ENCODE measurements at places on chromosomes 13 and 19.

- no peak for DNase-seq
Measured at GRCh38 chr19:42919757-42920079, 2.0 kb upstream of the PSG6 start.

DNA sequence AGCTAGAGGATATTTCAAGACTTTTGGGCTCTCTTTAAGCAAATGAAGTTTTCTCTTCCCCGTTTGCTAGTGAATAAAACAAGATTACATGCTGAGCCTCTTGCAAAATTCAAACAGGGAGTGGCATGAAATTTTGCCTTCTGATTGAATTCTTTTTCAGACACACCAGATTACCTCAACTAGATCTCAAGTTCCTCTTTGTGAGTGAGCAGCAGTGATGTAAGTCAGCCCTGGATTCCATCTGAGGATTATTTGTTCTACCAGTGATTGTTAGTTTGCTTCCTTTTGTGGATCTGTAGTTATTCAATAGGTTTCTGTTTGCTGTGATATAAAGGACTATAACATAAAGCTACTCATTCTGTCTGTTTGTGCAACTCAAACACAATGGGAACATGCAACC lies 407.7 kb downstream of the LMO7 start:
- no peak for DNase-seq

- DNase-seq, result no peak
Measured at GRCh38 chr19:55606817-55607216, 1.4 kb downstream of the ZNF865 start.

- no peak for DNase-seq
Measured at GRCh38 chr13:93794197-93794885, 567.7 kb downstream of the GPC6 start.

GRCh38 chr19:656751-657559 lies 6.1 kb downstream of the RNF126 start:
- no peak for DNase-seq

DNA sequence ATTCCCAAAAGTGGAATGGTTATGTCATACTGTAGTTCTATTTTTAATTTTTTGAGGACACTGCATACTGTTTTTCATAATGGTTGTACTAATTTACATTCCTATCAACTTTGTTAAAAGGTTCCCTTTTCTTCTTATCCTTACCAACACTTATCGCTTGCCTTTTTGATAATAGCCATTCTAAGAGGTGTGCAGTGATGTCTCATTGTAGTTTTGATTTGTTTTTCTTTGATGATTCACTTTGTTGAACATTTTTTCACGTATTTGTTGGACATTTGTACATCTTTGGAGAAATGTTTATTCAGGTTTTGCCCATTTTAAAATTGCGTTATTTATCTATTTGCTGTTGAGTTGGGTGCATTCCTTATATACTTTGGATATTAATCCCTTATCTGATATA lies 188.8 kb upstream of the SPRY2 start:
- DNase-seq, result no peak

- DNase-seq, result no peak
Measured at GRCh38 chr13:114020750-114021463, 47.0 kb upstream of the C13orf46 start.

DNA sequence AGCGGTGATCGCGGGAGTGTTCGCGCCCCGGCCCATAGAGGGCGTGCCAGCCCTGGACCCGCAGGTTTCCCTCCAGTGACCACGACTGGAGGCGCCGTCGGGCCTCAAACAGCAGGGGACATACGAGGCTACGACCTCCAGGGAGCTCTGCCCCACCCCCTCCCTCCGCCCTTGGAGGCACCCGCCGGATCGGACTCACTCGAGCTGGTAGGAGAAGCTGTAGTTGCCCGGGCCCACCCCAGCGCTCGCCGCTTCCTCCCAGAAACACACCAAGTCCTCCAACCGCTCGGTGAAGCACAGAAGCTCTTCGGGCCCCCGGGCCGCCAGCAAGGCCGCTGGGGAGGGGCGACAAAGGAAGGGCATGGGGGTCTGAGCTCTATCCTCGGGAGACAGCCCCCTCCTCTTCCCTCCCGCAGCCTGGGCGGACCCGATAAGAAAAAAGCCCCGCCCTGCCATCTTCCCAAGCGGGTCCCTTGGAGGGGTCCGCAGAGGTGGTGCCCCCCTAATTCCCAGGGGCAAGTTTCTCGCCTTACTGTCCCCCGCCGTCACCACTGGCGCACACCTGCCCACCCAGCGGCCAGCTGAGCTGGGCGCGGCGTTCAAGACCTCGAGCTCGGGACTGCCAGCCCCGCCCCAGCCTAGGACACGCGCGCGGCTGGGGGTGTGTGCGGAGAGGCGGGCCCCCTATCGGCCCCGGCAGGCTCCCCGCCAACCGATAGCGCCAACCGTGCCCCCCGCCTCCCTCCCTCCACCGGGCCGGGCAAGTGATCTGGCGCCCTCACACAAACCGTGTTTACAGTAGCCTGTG lies 1.0 kb downstream of the EPOR start:
- no peak for DNase-seq

GRCh38 chr13:111255228-111255790 lies 65.1 kb upstream of the TEX29 start:
- DNase-seq, result no peak

GRCh38 chr13:26910754-26911465 lies 150.3 kb upstream of the GPR12 start:
- DNase-seq, result peak; percentile 59

- DNase-seq, result no peak
Measured at GRCh38 chr19:30699871-30700280, 327.7 kb downstream of the ZNF536 start.

DNA sequence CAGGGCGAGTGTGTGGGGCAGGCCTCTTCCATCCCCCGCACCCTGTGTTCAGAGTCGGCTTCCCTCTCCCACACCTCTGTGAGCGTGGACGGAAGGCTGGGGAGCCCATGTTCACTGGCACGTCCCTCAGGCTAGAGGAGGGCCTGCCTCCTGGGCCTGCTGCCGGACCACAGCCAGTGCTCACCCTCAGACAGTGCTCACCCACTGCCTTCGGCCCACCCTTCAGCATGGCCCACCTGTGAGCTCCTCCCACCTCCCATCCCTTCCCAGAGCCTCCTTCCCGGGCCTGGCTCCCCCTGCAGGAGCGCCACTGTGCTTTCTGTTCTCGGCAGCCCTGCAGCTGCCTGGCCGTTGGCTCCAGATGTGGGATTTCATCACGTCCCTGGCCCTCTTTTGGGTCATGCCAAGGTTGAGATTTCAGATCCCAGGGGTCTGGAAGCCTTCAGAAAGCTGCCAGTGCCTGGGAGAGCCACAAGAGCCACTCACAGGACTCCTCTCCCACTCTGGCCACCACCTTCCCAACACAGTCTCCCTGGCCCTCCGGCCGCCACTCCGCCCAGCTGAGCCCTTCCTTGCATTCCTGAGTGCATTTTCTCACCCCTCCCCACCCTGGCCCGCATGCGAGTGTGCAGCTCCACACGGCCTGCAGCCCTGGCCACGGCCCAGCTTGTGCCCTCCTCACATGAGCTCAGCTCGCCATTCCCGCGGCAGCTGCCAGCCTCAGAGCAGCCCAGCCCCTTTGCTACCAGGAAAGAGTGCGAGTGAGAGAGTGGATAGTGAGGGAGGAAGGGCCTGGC lies 25.3 kb downstream of the CAPN12 start:
- DNase-seq, result peak; percentile 44

DNA sequence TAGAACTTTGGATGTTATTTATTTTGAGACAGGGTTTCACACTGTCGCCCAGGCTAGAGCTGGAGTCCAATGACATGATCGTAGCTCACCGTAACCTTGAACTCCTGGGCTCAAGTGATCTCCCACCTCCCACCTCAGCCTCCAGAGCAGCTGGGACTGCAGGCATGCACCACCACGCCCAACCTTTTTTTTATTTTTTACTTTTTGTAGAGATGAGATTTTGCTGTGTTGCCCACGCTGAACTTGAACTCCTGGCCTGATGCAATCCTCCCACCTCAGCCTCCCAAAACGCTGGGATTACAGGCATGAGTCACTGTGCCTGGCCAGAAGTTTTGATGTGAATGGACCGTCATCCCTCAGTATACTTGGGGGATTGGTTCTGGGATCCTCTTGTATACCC lies 13.7 kb downstream of the ANKRD27 start:
- DNase-seq, result no peak

GRCh38 chr19:13926715-13927114 lies 11.5 kb downstream of the PODNL1 start:
- DNase-seq, result no peak

GRCh38 chr13:20241593-20241992 lies 9.5 kb upstream of the GJB6 start:
- no peak for DNase-seq

GRCh38 chr19:33740811-33741396 lies 55.8 kb upstream of the KCTD15 start:
- DNase-seq, result peak; percentile 76

GRCh38 chr19:3389876-3390371 lies 23.5 kb downstream of the NFIC start:
- DNase-seq, result peak; percentile 59

- DNase-seq, result no peak
Measured at GRCh38 chr19:2533686-2534422, 57.9 kb downstream of the GADD45B start.

- DNase-seq, result peak; percentile 74
Measured at GRCh38 chr19:54179921-54180461, 7.0 kb upstream of the TMC4 start.

DNA sequence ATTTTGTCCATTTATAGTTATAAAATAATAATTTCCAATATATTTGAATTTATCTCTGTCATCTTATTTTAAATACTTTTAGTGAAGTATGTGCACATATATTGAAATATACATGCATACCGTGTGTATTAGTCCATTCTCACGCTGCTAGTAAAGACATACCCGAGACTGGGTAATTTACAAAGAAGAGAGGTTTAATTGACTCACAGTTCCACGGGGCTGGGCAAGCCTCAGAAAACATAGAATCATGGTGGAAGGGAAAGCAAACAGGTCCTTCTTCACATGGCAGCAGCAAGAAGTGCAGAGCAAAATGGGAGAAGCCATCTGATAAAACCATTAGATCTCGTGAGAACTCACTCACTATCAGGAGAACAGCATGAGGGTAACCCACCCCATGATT lies 37.6 kb upstream of the FFAR2 start:
- DNase-seq, result no peak

GRCh38 chr19:11504502-11505031 lies 1.1 kb downstream of the ZNF653 start:
- no peak for DNase-seq

DNA sequence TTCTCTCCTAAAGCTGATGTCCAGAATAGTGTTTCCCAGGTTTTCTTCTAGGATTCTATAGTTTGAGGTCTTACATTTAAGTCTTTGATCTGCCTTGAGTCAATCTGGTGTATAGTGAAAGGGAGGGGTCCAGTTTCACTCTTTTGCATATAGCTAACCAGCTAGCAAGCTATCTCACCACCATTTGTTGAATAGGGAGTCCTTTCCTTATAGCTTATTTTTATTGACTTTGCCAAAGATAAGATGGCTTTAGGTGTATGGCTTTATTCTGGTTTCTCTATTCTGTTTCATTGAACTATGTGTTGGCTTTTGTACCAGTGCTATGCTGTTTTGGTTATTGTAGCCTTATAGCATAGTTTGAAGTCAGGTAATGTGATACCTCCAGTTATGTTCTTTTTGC lies 1386.1 kb downstream of the SLITRK5 start:
- no peak for DNase-seq

DNA sequence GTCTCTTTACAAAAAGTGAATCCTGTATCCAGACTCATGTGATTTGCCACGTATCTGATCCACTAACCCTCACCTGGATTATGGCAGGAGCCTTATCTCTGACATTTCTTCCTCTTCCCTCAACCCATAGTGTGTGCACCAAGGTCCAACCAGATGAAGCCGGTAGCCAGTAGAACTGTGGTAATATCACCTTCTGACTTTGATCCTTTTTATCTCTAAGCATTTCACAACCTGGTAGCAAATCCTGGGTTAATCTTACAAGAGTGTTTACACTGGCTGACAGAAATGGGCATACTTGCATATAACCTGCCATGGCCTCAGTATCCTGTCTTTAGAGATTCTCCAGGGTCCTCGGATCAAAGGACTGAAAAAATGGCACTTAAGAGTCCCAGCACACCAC lies 1.9 kb downstream of the ZNF417 start:
- DNase-seq, result no peak

DNA sequence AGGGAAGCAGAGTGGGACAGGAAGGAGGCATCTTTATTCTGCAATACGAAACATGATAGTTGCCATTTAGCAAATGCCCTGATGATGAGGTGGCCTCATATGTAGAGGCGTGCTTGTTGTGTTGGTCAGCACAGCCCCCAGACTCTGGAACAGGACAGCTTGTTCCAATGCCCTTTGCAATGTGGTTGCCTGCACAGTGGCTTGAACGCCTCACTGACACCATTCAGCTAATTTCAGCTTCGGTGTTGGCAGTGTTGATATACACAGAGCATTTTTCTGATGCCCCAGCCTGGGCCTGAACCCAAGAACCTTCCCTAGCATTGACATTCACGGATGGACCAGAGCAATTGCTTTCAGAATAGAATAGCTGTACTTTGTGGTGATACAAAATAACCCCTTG lies 133.3 kb downstream of the HS6ST3 start:
- no peak for DNase-seq

DNA sequence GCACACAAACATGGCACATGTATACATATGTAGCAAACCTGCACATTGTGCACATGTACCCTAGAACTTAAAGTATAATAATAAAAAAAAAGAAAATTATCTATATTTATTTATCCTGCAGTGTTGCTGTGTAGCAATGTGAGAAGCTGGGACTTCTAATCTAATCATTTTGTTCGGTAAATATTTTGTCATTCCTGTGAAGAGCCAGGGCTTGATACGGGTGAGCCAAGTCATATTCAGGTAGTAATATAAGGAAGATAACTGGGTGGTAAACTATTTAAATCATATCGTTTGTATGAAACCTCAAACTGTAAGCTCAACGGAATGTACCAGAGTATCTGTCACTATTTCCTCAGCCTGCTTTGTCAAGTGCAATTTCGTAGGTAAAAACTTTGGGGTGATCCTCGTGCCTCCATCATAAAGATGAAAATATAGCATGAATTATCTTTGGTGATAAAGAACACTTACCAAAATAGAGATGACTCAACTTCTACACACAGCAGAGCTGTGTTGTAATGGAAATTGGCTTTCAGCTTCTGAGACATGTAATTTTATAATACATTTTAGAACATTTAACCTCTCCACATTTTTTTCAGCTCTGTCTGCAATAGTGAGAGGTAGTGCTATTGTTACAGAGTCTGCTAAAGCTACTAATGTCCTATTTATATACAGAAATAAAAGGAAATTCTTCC lies 92.9 kb downstream of the PCDH9 start:
- no peak for DNase-seq

- DNase-seq, result no peak
Measured at GRCh38 chr13:33849211-33849610, 31.3 kb downstream of the RFC3 start.

GRCh38 chr13:113555141-113555540 lies 29.4 kb upstream of the TFDP1 start:
- no peak for DNase-seq

All from spinal cord (tissue), 10 donors.